ENCODE measurements at places on chromosomes 11 and 22.

DNA sequence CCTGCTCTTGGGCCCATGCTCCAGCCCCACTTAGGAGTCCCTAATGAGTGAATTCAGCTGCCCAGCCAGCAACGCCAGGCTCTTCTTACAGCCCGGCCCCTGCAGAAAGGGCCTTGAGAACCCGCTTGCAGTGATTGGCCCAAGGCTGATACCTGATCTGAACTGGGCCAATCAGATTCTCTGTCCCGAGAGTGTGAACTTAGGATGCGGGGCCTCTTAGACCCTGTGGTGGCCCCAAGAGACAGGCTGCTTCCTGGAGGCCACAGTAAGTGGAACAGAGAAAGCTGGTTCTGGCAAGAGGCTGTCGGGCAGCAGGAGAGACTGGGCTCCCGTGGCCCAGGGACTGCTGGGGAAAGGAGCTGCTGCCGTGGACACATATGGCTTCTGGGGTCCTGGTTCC is 11.5 kb downstream of the VSTM5 start:
- no peak for DNase-seq

- no peak for DNase-seq
Observed at GRCh38 chr11:96035031-96035739, 111.3 kb upstream of the MTMR2 start.

- DNase-seq: no peak
Observed at GRCh38 chr11:76732643-76733042, 50.5 kb upstream of the TSKU start.

DNA sequence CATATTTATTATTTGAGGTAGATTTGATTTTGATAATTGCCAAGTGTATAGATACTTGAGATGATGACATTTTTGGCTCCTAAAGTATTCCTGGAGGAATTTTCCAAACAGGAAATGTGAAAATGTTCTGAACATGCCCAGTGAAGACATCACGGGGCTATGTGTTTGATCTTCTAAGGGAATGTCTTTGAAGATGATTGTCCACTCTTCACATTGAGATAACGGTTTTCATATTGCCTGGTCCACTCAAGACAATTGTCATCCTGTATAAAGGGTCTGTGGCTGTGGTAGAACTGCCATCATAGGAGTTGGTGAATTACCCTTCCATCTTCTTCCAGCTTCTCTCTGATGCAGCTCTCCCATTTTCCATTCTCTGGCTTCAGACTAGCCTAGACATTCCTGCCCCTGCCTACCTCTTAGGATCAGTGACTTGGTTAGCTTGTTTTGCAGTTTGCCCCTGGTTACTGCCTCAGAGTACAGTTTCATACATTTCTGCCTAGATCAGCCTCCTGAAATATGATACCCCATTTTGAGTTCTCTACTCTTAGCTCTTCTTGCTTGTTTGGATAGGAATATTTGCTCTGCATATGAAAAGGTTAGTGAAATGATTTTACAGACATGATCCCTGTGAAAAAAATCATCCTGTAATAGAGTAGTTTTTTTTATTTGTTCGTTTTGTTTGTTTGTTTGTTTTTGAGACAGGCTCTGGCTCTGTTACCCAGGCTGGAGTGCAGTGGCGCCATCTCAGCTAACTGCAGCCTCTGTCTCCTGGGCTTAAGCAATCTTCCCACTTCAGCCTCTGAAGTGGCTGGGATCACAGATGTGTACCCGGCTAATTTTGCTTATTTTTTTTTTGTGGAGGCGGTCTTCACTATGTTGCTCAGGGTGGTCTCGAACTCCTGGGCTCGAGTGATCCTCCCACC is 111.4 kb upstream of the SORL1-AS1 start:
- no peak for DNase-seq

GRCh38 chr11:25597696-25598095 is 734.2 kb upstream of the ANO3 start:
- no peak for DNase-seq

GRCh38 chr11:69275178-69275577 is 18.8 kb upstream of the MYEOV start:
- DNase-seq: no peak

GRCh38 chr22:43467216-43467940 is 55.6 kb downstream of the MPPED1 start:
- DNase-seq: no peak

GRCh38 chr11:61007383-61007955 is 36.0 kb downstream of the CD6 start:
- DNase-seq: no peak

DNA sequence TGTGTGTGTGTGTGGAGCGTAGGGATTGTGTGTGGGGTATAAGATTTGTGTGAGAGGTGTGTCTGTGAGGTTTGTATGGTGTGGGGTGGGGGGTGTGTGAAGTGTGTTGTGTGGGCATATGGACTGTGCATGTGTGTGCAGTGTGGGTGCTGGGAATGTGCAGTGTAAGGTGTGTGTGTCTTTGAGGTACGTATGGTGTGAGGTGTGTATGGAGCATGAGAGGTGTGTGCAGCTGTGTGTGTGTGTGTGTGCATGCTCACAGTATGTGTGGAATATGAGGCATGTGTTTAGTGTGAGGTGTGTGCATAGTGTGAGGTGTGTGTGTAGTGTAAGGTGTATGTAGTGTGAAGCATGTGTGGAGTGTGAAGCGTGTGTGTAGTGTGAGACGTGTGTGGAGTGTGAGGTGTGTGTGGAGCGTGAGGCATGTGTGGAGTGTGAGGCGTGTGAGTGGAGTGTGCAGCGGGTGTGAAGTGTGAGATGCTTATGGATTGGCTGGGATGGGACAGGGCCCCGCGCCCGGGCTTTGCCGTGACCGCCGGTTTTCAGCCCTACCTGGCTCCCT is 1.7 kb upstream of the TMPRSS6 start:
- DNase-seq: no peak

DNA sequence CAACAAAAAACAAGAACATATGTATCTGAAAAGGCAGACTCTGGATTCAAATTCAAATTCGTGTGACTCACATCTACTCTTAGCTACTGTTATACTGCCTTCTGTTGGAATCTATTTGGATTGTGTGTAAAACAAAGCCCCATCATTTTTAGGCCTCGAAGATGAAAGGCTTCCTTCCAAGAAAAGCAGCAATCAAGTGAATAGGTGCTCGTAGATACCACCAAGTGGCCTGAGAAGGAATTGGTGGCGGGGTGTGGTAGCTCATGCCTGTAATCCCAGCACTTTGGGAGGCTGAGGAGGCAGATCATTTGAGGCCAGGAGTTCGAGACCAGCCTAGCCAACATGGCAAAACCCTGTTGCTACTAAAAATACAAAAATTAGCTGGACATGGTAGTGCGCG is 4.2 kb downstream of the GRAMD1B start:
- DNase-seq: no peak

GRCh38 chr11:134838708-134839107 is 426.7 kb upstream of the B3GAT1 start:
- no peak for DNase-seq

GRCh38 chr22:44682556-44683168 is 19.3 kb upstream of the PRR5 start:
- DNase-seq: no peak

GRCh38 chr11:92211576-92212167 is 12.9 kb upstream of the FAT3 start:
- DNase-seq: no peak

- peak; percentile 14 for DNase-seq
Observed at GRCh38 chr11:2792381-2793250, 92.8 kb upstream of the KCNQ1OT1 start.

- no peak for DNase-seq
Observed at GRCh38 chr11:64918017-64918416, 1.0 kb upstream of the ATG2A start.

DNA sequence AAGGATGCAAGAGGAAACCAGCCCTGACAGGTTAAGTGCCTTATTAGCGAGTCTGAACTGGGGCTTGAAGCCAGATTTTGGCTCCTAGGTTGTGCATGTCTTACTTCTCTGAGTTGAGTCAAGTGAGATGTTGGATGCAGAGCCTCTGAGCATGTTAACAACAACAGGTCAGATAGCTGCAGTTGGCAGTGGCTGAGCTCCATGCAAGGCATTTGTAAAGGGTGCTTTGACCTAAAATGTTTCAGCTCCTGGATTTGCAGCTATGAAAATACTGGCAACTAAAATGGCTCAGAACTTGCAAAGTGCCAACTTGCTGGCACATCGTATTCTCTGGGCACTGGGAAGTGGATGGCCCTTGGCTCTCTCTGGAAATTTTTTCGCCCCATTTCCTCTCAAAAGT is 16.4 kb upstream of the CSRP3 start:
- no peak for DNase-seq

GRCh38 chr11:117084992-117085391 is 13.2 kb downstream of the SIK3 start:
- DNase-seq: no peak

- no peak for DNase-seq
Observed at GRCh38 chr11:34356576-34356912, 1.3 kb downstream of the ABTB2 start.

- no peak for DNase-seq
Observed at GRCh38 chr11:76033699-76034098, 172.6 kb downstream of the WNT11 start.

- no peak for DNase-seq
Observed at GRCh38 chr11:117820071-117820470, 4.5 kb downstream of the FXYD2 start.

GRCh38 chr11:2214527-2215229 is 43.1 kb upstream of the TH start:
- DNase-seq: no peak

DNA sequence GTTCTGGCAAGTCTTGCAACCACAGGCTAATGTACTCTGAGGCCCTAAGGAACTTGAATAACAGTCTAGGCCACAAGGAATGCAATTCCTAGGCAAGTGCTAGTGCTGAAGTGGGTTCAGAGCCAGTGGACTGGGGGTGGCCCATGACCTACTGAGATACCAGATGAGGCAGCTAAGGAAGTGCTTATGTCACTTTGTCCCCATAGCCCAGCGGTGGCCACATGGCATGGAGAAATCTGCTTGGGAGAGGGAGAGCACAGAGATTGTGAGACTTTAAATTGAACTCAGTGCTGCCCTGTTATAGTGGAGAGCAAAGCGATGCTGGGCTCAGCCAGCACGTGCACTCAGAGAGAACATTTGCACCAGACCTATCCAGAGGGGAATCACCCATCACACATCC is 629.5 kb downstream of the JRKL start:
- DNase-seq: no peak

GRCh38 chr11:61554172-61554988 is 26.5 kb downstream of the SYT7 start:
- no peak for DNase-seq

DNA sequence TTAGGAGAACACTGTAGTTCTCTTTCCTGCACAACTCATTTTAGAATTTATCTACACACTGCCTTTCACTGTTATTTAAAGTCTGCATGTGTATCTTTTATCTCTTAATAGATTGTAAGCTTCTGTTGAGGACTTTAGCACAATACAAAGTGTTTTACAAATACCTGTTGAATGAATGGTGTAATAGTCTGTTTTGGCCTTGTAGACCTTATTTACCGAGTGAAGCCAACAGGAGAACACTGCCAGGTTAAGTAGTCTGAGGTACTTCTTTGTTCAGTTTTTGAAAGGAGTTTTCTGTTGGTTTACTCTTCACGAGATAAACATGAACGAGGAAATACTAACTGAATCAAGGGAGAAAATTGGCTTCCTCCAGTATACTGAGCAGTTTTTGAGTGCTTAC is 31.0 kb downstream of the SIK2 start:
- no peak for DNase-seq

GRCh38 chr11:62182147-62182891 is 7.7 kb upstream of the SCGB1D1 start:
- no peak for DNase-seq

DNA sequence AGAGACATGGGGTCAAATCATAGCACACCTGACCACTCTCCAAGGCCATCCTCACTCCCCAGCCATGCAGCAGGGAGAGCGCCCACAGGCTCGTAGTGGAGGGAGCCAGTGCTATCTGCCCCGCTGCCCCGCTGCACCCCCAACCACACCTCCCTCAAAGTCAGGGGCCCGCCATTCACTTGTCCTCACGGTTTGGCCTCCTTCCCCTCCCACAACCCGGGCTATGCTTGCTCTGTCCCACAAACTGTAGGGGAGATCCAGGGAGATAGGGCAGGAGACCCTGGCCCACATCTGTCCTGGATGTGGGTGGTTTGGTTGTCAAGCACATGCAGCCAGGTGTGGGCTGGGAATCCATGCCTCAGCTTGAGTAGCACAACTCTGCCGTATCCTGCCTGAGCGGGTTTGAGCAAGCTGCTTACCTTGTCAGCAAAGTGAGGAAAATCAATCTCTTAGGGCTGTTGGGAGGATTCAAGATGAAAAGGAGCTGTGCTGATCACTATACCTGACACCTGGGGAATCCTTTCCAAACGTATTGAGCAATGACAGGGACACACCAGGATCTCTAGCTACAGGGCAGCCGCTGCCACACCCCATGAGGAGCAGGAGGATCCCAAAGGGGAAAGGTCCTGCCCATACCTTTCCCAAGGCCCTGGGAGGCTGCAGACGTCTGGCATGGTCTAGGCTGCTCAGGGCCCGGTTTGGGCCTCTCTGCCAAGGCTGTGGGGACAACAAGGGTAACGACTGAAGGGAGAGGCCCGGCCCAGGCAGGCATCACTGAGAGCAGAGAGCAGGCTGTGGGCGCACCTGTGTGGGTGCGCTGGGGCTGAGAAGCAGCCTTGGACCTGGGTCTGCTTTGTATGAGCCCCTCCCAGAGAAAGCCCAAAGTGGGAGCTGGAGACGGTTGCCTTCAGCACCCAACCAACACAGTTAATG is 23.3 kb downstream of the KCNJ5 start:
- DNase-seq: no peak

DNA sequence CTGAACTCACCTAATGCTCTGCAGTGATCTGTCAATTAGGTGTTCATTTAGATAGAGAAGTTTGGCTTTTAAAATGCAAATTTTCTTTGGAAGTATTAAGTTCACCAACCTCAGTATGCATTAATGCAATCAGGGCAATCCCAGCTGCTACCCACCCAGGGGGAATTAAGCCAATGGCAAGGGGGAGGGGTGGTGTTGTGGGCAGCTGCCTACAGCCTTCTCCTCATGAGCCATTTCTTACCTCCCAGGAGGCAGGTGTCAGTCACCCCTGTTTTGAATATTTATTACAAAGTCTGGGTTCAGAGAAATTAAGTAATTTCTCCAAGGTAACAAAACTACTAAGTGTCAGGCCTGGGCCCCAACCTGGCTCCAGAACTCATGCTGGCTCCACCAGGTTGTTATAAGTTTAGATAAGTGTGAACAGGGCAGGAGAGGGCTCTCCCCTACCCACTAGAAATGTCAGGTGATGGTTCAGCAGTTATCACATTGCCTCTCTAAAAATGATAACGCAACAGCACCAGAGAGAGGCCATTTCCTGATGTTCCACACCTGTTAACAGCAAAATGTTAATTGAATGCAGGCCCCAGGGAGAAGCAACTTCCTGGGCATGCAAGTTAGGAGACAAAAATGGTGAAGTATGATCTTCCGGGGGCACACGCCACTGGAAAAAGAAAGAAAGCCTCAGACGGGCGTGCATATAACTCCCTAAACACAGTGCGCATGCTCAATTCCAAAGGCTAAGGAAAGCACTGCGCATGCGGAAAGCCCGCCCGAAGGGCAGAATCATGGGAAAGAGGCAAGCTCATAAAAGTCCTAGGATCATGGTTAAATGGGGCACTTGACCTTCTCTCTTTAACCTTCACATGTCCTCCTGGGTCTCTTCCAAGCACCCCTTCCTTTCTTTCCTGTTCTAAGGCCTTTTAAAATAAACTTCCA is 35.4 kb upstream of the GNAZ start:
- DNase-seq: no peak

GRCh38 chr22:37417677-37418348 is 9.5 kb downstream of the ELFN2 start:
- DNase-seq: no peak

- no peak for DNase-seq
Observed at GRCh38 chr22:43066844-43067385, 22.3 kb downstream of the TTLL1 start.
